Right ventricle myocardium inferior (tissue), 1 donor: ENCODE measurements at places on chromosomes 3 and 15. TPM values are rescaled to one million over a fixed set of nuclear protein-coding genes. Genes with fewer than 3 reads are reported as not detected.

Gene CX3CR1
- 2.1 TPM for total RNA-seq

Gene SV2B
- 3.5 TPM for total RNA-seq

Gene GPR176
- 1.8 TPM for total RNA-seq

Gene RUVBL1
- total RNA-seq: 21.4 TPM

Gene MYO9A
- 27.5 TPM for total RNA-seq

Gene ASB14
- 9.0 TPM for total RNA-seq

Gene BFSP2
- total RNA-seq: not detected

Gene SLC30A4
- 4.0 TPM for total RNA-seq

Gene POPDC2
- 605 TPM for total RNA-seq

Gene COL7A1
- 14.9 TPM for total RNA-seq

Gene CHRM5
- total RNA-seq: not detected

Gene EPHB1
- 1.4 TPM for total RNA-seq

Gene ZNF280D
- 20.8 TPM for total RNA-seq

Gene INKA1
- 3.1 TPM for total RNA-seq

Gene MME
- 4.8 TPM for total RNA-seq

Gene KBTBD8
- total RNA-seq: 4.1 TPM

Gene ROPN1B
- total RNA-seq: 4.6 TPM

Gene ZCWPW2
- 2.0 TPM for total RNA-seq

Gene GOLGA8M
- 2.6 TPM for total RNA-seq

Gene MNS1
- total RNA-seq: 1.0 TPM

Gene GRIP2
- total RNA-seq: 39.3 TPM

Gene MYL3
- total RNA-seq: 11,437 TPM

Gene CRYGS
- 1.2 TPM for total RNA-seq

Gene QRICH1
- 52.9 TPM for total RNA-seq

Gene GNAT1
- total RNA-seq: not detected

Gene ADAMTS17
- total RNA-seq: 1.4 TPM

Gene CTXN2
- total RNA-seq: not detected

Gene ARGFX
- not detected for total RNA-seq

Gene GRK7
- not detected for total RNA-seq

Gene CPNE9
- not detected for total RNA-seq

Gene LMAN1L
- total RNA-seq: 21.9 TPM

Gene CCR9
- total RNA-seq: not detected

Gene PRTG
- total RNA-seq: 0.43 TPM

Gene MKRN2
- total RNA-seq: 31.0 TPM

Gene INO80
- total RNA-seq: 10.7 TPM

Gene PPP2R3A
- total RNA-seq: 107 TPM

Gene SUMF1
- 8.4 TPM for total RNA-seq

Gene MED12L
- 0.49 TPM for total RNA-seq

Gene VILL
- total RNA-seq: 4.4 TPM

Gene ADPGK
- 11.4 TPM for total RNA-seq

Gene PLA2G4E
- total RNA-seq: 0.05 TPM

Gene CCNB2
- total RNA-seq: 0.54 TPM

Gene ZBED2
- total RNA-seq: not detected

Gene HCLS1
- total RNA-seq: 13.9 TPM

Gene PLCH1
- total RNA-seq: 1.3 TPM

Gene CACNA1D
- total RNA-seq: 1.1 TPM

Gene DNAH12
- not detected for total RNA-seq

Gene CELSR3
- 0.38 TPM for total RNA-seq

Gene CNTN4
- total RNA-seq: 2.5 TPM
